Stimulated activated CD8-positive, alpha-beta memory T cell treated with anti-CD3 and anti-CD28 coated beads, Interleukin-7, amount 100 ng/mL, for 24 hours (primary cell): ENCODE measurements at places on chromosomes 13 and 19.

- no peak for DNase-seq
Observed at GRCh38 chr13:37074703-37075102, 15.2 kb upstream of the SUPT20H start.

DNA sequence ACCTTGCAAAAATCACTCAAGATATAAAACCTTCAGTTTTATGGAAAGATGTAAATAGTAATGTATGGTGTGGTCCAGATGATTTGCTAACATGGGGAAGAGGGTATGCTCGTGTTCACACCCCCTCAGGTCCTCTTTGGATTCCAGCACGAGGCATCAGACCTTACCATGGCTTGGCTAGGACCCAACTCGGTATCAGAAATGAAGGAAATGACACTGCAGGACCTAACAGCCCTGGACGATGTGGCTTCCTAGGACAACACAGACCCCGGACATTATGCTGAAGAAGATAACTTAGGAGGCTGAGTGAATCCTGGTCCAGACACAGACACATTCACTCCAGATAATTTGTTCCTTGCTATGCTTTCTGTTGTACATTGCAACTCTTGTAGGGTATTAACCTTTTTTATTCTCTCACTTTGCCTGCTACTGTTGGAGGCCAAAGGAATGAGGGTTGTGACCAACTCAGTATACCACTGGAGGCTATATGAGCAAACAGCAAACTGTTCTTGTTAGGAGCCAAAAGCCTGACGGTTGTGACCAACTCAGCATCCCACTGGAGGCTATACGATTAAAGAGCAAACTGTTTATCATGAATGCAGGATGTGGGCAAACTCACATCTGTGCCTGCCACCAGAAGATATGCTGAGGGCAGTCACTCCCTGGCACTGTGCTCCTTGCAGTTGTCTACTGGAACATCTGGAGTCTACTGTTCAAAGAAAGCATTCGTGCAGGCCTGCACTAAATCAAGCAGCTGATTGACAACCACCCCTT is 121.7 kb downstream of the ZNF429 start:
- DNase-seq: no peak

DNA sequence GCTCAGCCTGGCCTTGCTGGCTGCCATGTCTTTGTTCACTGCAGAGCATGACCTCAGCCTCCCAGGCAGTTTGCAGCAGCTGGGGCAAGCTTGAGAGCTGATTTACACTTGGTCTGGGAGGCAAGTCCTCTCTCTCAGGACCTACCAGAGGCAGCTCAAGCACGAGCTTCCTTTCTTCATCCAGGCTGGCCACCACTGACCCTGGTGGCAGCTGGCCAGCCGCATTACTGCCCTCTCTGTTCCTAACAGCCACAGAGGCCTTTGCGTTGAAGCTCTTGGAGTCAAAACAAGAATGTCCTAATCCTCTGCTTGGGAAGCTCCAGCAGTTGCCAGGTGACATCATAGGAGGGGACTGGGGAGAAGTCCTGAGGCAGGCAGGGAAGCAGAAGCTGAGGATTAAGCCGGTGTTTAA is 85.7 kb downstream of the NUFIP1 start:
- no peak for DNase-seq

GRCh38 chr13:93244141-93244917 is 17.7 kb downstream of the GPC6 start:
- DNase-seq: no peak

- DNase-seq: no peak
Observed at GRCh38 chr19:12596485-12596884, 14.1 kb downstream of the ZNF490 start.

DNA sequence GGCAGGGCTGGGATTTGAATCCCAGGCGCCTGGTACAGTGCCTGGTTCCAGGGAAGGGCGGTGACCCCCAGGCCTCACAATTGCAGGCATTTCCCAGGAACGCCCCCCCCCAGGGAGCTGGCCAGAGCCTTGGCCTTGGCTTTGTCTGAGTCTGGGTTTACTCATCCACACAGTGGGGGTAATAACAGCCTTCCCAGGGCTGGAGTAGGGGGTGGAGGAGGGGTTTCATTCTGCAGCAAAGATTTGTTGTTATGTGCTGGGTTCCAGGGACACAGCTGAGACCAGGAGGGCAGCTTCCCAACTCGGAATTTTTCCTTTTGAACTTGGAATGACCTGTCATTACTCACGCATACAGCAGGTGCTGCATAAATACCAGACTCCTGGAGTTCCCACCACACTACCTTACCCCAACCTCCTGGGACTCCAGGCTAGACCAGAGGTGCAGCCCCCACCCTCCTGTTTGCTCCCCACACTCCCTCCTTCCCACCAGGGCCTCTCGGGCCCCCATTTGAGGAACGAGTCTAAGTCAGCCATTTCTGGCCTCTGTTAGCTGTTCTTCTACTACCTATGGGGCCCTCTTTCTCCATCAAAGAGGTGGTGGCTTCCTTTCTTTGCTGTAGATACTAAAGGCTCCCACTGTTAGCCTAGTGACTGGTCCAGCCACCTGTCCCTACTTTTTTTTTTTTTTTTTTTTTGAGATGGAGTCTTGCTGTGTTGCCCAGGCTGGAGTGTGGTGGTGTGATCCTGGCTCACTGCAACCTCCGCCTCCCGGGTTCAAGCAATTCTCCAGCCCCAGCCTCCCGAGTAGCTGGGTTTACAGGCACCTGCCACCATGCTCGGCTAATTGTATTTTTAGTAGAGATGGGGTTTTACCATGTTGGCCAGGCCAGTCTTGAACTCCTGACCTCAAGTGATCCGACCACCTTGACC is 1.6 kb upstream of the ADAMTS10 start:
- no peak for DNase-seq

DNA sequence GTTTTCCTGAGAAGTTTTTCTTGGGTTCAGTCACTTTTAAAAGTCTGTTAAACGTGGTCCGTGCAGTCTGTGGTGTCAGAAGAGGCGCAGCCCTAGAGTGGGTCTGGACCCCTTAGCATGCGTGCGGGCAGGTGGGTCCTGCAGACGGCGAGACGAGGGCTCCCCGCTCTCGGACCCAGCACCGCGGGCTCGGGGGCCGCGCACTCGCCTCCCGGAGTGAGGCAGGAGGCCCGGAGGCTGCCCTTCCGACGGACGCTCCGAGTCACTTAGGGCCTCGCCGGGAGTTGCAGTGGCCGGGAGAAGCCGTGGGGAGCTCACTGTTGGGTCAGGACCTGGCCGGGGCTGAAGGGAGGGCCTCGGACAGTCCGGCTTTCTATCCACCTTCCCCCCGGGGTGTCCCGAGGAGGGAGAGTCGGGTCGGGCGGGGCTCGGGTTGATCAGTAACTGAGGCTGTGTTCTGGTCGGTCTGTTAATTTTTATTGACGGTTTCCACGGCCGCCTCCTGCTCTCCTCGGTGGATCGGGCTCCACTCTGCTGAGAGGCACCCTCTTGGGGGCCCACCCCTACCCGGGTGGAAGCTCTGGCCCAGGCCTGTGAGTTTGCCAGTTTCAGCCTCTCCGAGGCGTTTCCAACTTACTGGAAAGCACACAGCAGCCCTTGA is 1.3 kb downstream of the PTBP1 start:
- no peak for DNase-seq

- DNase-seq: no peak
Observed at GRCh38 chr13:73697166-73697565, 437.0 kb downstream of the KLF12 start.

DNA sequence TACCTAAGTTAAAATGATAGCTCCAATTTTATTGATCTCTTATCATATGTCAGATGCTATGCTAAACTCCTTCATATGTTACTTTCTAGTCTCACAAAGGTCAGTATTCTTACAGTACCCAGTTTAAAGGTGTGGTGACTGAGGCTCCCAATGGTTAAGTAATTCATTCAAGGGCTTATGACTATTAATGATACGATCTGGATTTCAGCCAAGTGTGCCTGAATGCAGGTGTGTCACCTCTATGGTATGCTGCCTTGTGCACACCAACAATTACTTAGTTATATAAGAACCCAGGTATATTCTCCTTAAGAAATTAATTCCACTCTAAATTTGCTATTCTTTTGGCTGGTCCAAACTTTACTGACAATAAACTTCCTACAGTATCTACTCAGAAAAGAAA is 84.6 kb upstream of the TRPC4 start:
- no peak for DNase-seq

DNA sequence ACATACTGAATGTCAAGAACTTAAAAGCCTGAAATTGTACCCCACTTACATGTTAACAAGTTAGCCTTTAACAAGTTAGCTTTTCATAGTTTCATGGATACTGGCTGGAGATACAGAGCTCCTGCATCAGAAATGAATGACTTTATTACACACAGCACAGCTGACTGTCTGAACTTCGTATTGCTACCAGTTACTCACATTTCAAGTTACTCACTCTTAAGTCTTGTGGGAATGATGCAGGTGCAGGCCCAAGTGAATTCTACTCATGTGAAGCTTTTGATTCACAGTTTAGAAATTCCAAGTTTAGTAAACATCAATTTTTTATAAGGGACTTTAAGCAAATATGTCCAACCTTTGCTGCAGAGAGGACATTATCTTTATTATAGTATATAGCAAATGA is 762.2 kb upstream of the PRR20A start:
- DNase-seq: no peak

- no peak for DNase-seq
Observed at GRCh38 chr19:33418461-33418860, 45.0 kb downstream of the CEBPG start.

- DNase-seq: no peak
Observed at GRCh38 chr19:48867746-48868113, 687 bp downstream of the PLEKHA4 start.

GRCh38 chr19:2524840-2525723 is 49.2 kb downstream of the GADD45B start:
- no peak for DNase-seq

GRCh38 chr13:30115257-30115600 is 192.1 kb downstream of the KATNAL1 start:
- no peak for DNase-seq

DNA sequence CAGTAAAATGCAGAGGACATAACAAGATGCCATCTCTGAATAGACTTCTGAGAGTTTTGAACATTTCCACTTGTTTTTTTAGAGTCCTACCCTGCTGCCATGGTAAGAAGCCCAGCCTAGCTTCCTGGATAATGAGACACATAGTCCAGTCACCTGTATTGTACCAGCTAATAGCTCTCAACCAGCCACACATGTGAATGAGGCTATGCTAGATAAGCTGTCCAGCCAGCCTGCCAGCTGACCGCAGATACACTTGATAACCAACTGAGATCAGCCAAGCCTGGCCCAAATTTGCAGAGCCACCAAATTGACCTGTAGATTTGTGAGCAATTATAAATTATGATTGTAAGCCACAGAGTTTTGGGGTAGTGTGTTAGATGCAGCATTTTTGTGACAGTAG is 10.7 kb downstream of the RFXAP start:
- DNase-seq: no peak

GRCh38 chr19:40690050-40690692 is at the start of gene NUMBL:
Gene NUMBL, minus strand, starts transcription at chr19:40690651. Its CDS starts 168 bp downstream, at chr19:40690483.
- no peak for DNase-seq

GRCh38 chr13:23330356-23330755 is 103.1 kb downstream of the SACS start:
- no peak for DNase-seq
